Activated naive CD4-positive, alpha-beta T cell treated with anti-CD3 and anti-CD28 coated beads, Interleukin-2, amount 10 ng/mL, durations not matched to agents 7 days and 5 days (primary cell): ENCODE measurements at places on chromosomes 2 and 18.
A peak's percentile ranks its signal among the peaks of the same experiment; 100 is the strongest.

DNA sequence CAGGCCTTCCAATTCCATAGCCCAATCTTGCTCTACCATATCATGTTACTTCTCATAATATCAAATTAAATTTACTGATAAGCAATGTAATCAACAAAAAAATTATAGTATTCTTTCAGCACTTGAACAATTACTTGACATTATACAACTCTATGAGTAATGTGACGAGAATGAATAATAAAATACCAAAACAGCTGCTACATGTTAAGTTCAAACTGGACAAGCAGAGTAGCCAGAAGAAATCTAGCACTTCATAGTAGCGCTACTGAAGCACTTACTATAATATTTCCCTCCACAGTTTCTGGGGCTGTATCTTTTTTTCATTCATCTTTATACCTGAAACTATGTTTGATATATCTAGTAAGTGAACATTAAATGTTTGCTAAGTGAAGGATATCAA, 14.9 kb downstream of the PPP3R1 start:
- no peak for DNase-seq

- DNase-seq: no peak
These were observed 440.9 kb downstream of the PTPRM start for GRCh38 chr18:8008033-8008432.

DNA sequence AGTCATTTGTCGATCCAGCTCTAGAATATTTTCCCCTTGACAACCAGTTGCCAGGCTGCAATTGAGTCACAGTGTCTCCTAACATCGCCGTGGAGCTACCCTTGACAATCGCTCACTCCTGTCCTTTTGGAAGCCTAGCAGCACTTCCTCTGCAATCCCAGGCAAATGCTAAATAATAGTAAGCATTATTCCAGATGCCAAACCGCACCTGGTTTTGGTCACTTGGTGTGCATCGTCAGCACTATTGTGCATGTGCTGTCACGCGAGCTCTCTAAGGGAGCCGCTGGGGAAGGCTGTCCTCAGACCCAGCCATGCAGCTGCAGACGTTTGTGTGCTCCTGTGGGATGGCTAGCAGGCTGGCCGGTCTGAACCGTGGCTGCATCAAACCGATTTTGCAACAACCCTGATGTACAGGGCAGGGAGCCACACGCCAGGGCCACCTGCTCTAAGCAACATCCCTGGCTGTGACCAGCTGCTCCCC, 549.5 kb upstream of the ID2 start:
- DNase-seq: no peak

DNA sequence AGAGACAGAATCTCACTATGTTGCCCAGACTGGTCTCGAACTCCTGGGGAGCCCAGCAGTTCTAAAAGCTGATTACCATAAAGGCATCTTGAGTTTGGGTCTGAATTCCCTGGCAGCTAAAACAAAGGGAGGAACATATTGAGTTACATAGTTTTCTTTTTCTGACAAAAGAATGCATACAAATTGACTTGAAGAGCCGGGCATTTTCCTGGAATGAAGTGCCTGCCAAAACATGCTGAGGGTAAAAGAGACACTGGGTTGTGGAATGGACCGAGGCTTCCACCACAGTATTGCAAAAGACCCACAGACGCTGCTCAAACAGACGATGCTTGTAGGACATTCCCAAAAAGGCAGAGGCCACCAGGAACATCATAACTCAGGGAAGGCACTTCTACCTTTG, 35.1 kb upstream of the ROCK2 start:
- no peak for DNase-seq

DNA sequence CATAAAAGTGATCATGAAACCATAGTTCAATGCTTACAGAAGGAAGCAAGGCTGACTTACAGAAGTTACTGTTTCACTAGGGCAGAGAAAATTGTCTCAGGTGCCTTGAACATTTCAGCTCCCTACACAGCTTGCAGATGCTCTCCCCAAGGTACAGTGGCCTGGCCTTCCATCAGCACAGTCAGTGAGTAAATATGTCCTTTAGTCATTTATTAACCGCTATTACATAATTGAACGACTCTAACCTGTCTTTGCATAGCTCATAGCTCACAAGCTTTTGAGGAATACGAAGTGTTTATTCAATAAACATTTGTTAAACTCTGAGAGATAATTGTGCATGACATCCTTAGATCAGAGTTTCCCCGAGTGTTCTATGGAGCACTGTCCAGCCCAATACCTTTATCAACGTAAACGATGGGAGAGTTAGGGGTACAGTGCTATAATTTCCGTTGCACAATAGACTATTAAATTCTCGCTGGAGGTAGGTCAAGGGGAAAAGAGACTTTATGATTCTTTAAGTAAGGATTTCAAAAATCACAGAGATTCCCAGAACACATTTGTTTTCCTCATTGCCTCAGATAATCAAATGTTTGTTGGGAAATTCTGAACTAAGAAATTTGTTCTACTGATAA, 677.8 kb downstream of the TSN start:
- DNase-seq: no peak

- DNase-seq: no peak
These were observed 520 bp upstream of the CYP20A1 start for GRCh38 chr2:203238292-203238703.

DNA sequence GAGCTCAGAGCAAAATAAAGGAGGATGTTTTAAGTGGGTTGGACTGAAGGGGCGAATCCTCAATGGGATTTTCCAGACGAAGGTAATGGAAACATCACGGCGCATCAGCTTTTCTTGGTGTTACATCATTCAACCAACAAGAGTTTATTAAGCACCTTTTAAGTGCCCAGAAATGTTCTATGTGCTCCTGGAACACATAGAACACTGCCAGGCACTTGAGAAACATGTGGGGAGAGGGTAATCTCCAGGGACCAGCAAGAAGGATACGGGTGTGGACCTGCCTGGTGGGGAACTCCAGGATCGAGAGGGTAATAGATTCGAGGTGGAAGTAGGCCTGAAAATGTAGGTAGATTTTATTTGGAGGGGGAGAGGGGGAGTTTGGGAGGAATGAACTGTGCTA, 168.6 kb downstream of the PRKCE start:
- no peak for DNase-seq

- DNase-seq: no peak
These were observed 3.7 kb downstream of the STEAP3 start for GRCh38 chr2:119227346-119227745.

DNA sequence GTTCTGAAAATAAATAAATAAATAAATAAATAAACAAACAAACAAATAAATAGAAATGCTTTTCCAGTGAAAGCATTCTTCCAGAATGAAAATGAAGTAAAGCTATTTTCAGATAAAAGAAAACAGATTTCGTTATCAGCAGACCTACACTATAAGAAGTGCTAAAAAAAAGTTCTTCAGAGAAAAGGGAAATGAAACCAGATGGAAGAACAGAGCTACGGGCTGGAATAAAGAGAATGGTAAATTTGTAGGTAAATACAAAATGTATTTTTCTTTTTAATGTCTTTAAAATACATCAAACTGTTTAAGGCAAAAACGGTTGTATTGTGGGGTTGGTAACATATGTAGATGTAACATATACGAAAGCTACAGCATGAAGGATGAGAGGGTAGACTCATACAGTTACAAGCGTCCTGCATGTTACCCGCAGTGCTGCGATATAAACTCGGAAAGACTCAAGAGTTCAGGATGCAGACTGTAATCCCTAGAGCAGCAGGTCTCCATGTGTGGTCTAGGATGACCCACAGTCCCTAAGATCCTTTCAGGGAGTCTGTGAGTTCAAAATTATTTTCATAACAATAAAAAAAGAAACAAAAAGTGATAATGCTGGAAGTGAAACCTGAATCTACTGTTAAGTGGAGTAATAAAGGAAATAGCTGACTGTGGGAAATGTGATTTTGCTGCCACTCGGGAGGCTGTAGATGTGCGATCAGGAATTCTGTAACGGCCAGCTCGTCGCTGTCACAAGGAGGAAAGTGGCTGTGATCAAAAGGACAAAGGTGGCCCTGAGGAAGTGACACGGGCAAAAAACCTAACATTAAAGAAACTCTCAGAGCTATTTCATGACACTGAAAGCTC, 5.3 kb upstream of the RAB12 start:
- DNase-seq: no peak

- DNase-seq: no peak
These were observed 59.8 kb upstream of the HS6ST1 start for GRCh38 chr2:128378231-128379020.

GRCh38 chr2:30026091-30027055, 105.0 kb upstream of the ALK start:
- DNase-seq: peak; percentile 24

GRCh38 chr2:234091883-234092282, 41.4 kb downstream of the SPP2 start:
- DNase-seq: no peak

GRCh38 chr18:31977270-31977872, 34.4 kb upstream of the TRAPPC8 start:
- DNase-seq: peak; percentile 47

GRCh38 chr18:72819050-72819449, 48.7 kb downstream of the NETO1 start:
- DNase-seq: no peak

GRCh38 chr2:227661025-227661649, 5.5 kb upstream of the SCYGR5 start:
- DNase-seq: no peak

GRCh38 chr2:102037681-102038080, 45.9 kb downstream of the IL1R2 start:
- no peak for DNase-seq

DNA sequence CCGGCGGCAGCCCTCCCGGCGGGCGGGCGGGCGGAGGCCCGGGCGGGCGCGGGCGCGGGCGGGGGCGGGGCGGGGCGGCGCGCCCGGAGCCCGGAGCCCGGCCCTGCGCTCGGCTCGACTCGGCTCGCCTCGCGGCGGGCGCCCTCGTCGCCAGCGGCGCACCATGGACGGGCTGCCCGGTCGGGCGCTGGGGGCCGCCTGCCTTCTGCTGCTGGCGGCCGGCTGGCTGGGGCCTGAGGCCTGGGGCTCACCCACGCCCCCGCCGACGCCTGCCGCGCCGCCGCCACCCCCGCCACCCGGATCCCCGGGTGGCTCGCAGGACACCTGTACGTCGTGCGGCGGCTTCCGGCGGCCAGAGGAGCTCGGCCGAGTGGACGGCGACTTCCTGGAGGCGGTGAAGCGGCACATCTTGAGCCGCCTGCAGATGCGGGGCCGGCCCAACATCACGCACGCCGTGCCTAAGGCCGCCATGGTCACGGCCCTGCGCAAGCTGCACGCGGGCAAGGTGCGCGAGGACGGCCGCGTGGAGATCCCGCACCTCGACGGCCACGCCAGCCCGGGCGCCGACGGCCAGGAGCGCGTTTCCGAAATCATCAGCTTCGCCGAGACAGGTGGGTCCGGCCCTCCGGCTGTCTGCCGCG, at the start of gene INHBB:
Gene INHBB, plus strand, starts transcription at position 111 of the 641 bp plus-strand sequence. Its CDS starts 53 bp downstream, at position 164.
- DNase-seq: no peak

DNA sequence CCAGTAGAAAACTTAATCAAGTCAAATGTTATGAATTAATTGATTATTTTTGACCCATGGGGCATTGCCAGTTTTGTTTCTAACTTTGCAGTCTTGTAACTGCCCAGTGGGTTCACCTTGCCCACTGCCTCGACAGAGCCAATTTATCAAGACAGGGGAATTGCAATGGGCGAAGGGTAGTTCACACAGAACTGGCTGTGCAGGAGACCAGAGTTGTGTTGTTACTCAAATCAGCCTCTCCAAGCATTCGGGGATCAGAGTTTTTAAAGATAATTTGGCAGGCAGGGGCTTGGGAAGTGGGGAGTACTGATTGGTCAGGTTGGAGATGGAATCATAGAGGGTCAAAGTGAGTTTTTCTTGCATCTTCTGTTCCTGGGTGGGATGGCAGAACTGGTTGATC, 168.5 kb upstream of the COPS8 start:
- no peak for DNase-seq

DNA sequence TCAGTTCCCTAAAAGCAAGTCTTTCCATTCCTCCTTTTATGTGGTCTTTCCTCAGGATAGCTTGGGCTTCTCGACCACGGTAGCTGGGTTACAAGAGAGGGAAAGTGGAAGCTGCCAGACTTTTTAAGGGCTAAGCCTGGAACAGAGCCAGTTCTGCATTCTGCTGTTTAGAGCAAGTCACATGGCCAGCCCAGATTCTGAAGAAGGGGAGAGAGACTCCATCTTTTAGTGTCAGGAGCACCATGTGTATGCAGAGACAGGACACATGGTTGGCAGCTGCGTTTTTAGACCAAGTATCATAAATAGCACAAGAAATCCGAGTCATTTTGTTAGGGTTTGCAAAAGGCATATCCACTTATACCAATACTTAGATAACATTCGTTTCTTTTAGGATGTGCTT, 4.7 kb downstream of the HMSD start:
- no peak for DNase-seq

DNA sequence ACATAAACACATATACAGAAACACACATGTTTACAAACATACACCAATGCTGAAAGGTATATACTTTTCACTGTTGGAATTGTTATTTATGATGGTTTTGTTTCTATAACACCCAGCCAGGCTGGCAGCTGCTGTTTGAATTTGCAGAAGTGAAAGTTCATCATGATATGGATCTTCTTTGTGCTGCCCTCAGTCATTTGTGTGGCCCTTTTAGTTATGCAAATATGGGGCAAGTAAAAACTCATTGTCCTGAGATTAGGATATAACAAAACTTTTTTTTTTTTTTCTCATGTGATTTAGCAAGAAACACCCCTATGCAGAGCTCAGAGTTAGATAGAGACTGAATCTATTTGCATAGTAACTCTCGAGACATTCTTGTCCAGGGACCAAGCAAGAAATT, 714.1 kb downstream of the KCNJ3 start:
- no peak for DNase-seq

DNA sequence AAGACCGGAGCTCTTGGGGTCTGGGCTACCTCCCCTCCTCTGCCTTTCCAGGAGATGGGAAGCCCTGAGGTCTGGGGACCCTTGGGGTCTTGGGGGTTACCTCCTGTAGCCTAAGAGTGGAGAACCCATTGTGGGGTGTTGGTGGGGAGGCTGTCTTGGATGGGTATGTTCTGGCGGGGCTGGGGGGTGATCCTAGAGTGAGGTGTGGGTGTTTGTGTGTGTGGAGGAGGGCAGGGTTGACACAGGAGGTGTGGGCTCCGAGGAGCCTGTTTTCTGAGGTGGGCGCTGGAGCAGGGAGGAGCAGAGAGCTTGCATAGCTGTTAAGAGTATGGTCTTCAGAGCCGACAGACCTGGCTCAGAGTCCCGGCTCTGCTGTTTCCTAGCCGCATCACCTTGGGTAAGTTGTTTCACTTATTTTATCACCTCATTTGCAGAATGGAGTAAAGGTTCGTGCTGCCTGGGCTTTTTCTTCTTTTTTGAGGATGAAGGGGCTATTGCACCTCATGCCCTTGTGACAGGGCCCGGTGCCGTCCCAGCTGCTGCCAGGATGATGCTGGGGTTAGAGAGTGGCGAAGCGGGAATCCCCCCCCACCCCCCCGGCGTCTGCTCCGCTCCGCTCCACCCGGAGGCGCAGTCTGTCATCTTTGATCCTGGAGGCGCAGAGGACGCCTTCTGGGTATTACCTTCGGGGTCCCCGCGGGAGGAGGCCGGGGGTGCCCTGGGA, 17.2 kb downstream of the TET3 start:
- no peak for DNase-seq

DNA sequence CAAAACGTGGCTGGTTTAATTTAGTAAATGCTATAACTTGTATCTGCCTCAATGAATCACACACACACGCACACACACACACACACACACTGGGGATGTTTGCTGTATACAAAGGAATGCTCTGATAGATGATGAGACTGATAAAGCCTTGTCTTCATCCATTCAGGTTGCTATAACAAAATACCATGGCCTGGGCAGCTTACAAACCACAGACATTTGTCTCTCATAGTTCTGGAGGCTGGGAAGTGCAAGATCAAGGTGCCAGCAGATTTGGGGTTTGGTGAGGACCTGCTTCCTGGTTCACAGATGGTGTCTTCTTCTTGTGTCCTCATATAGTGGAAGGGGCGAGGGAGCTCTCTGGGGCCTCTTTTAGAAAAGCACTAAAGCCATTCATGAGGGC, 149.5 kb upstream of the HDAC4 start:
- DNase-seq: peak; percentile 17
